Choroid plexus epithelial cell (primary cell): ENCODE measurements at places on chromosomes 7 and 10.

DNA sequence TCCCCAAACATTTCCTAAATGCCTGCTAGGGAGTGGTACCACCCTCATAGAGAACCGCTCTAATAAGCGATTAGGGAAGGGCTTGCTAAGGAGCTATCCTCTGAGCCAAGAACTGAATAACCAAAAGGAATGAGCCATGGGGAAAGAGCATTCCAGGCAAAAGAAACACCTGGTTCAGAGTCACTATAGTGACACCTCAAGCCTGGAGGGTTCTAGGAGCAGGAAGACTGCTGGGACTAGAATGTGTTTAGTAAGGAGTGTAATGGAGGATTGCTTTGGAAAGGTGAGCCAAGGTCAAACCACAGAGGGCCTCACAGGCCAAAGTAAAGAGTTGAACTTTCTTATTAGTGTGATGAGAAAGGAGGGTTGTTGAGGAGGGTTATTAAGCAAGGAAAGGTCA, 38.7 kb upstream of the NRBF2 start:
- DNase-seq, result no peak

DNA sequence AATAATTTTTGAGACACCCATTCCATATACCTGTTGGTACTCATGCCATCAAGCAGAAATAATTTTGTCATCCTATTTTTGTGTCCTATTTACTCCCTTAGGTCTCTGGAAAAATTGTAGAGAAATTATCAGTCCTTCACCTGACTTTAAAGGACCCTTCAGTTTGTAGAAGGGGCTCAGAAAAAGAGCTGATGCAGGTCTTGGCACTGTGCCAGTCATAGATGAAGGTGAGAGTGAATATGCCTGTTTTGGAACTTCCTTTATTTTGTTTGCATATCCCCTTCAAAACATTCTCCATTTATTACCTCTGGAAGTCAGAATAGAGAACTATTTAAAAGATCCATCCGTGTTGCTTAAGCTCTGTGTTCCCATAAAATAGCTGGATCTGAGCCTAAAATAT, 321.0 kb upstream of the TPK1 start:
- no peak for DNase-seq

DNA sequence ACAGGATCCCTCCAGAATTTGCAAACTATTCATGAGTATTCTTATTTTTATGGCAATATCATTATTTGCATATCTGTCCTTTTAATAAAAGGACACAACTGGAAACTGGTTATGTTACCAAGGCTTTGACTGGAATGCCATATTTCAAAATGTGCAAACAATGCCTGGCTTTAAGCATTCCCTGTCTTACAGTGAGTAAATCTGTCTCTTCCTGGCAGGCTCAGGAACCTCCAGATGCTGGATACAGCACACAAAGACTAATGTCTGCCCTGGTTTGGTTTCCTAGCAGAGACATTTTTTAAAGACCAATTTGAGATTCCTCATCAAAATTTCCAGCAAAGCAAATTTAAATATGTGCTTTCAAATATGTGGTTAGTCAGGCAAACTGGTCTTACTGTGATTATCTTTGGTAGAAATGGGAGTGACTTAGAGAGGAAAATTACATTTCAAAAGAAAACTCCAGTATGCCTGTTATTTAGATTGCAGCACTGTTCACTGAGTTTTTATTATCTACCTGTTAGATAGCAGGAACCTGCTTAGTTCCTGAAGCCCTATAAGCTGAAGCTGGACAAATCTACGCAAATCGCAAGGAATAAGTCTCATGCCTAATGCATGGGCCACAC, 31.3 kb downstream of the RNF216 start:
- no peak for DNase-seq

- DNase-seq, result no peak
Observed at GRCh38 chr7:128874140-128875031, 11.7 kb downstream of the ATP6V1F start.

- DNase-seq, result no peak
Observed at GRCh38 chr10:129133856-129134255, 333.2 kb upstream of the MGMT start.

- DNase-seq, result no peak
Observed at GRCh38 chr7:108417144-108417543, 39.1 kb downstream of the NRCAM start.

- peak; percentile 73 for DNase-seq
Observed at GRCh38 chr10:110671788-110672579, 27.8 kb downstream of the RBM20 start.

GRCh38 chr10:120279196-120279595, 177.8 kb upstream of the PLPP4 start:
- DNase-seq, result no peak

DNA sequence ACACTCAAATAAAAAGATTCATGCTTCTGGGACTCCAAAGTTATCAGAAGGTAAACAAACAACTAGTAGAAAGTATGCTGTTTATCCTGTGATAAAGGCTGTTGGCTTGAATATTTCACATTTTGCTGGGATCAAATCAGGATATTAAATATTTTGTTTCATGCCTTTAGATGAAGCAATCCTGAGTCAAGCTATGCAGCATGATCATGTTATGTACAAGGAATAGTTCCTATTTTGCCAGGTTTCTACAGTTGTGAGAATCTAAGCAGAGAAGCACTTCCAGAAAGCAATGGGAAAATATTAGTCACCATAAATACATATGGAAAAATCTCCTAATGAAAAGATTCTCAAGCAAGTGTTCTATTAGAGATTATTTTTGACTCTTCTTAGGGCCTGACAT, 262.8 kb upstream of the PCDH15 start:
- peak; percentile 63 for DNase-seq

DNA sequence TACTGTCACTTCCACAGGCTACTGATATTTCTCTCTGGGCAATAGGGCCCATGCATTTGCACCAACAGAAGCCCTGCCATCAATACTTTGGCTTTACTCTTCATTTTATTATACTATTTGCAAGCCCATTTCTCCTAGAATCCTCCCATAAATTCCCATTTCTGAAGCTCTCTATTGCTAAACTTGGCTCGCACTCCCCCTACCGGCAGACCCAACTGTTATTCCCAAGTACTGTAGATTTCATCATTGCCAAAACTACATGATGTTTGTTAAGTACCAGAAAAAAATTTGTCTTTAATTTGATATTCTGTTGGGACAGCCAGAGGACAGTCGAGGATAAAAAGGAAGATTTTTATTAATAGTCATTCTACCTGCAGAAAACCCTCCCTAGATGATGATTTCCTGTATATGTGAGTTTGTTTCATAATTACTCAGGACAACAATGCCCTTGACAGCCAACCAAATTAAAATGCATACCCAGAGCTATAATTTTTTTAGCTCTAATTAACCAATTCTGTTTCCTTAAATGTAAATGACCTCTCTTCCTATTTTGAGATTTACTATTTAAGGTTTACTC, 298.6 kb downstream of the REEP3 start:
- peak; percentile 91 for DNase-seq

- DNase-seq, result peak; percentile 56
Observed at GRCh38 chr10:71812016-71812912, 38.8 kb downstream of the PSAP start.

DNA sequence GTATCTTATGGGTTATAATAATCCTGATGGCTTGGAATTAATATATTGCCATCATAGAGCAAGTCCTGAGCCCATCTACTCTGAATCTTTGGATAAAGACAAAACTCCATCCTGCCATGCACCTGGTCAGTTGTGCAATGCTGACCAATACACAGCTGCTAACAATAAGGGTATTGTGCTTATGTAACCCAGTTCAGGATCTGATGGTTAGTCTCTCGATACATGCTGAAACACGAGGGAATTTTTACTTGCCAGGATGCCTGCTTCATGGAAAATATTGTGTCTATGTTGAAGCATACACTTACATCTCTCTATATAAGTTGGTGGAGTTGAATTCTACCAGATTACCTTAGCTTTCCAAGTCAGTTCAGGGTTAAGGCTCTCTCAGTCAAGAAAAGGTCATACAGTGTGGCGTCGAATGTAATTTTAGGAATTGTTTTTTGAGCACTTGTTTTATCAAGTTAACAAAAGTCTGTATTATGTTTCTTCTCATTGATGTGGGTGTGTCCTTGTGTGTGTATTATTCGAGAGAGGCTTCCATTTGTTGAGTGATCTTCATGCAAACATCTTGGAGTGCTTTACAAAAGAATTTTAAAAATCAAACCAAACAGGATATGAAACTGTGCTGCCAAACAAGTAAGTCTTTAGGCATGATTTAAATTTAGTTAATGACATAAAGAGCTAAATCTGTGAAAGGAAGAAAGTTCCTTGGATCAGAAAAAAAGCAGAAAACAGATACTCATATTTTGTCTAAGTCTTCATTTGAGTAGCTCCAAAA, 449.1 kb downstream of the SUGCT start:
- DNase-seq, result no peak

DNA sequence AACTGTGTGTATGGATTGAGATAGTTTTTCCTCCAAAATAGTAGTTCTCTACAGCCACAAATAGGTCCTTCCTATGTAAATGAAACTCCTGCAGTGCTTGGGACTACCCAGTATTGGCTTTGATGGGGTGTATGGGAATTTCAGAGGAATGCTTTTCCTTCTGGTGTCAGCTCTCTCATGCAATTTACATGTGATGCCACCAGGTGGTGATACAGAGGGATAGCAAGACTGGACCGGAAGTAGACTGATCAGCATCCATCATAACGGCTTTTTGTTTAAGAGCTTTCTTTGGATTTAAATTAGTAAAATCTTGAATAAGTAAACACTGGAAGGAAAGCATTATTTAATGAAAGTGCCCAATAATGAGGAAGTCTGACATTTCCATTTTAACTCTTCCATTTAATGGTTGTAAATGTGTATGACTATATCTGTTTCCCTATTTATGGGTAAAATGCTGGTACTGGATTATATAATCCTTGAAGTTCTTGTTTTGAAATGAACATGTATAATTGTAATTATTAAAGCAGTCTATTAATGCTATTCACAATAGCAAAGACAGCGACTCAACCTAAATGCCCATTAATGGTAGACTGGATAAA, 22.7 kb downstream of the DYNC1I1 start:
- DNase-seq, result peak; percentile 61

- DNase-seq, result peak; percentile 56
Observed at GRCh38 chr10:104274762-104275721, 6.1 kb downstream of the GSTO2 start.

DNA sequence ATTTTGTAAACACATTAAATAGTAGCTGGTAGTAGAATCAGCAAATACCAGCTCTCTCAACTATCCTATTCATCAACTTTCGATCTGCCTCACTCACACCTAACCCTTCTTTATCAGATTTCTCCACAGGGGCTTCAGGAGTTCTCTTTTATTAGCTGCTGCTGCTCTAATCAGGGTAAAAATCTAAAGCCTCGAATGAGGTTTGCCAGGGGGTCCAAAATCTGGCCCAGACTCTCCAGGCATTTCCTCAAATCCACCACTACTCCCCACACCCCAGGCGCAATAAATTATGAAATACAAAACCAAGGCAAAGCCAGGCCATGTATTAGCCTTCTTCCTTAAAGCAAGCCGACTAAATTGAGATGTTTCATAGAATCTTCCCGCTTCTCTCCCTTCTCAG, 2.3 kb downstream of the RNF216 start:
- DNase-seq, result no peak

- DNase-seq, result no peak
Observed at GRCh38 chr7:155453296-155454182, 4.4 kb upstream of the EN2 start.

- peak; percentile 52 for DNase-seq
Observed at GRCh38 chr10:97640868-97641811, 669 bp downstream of the PI4K2A start.

DNA sequence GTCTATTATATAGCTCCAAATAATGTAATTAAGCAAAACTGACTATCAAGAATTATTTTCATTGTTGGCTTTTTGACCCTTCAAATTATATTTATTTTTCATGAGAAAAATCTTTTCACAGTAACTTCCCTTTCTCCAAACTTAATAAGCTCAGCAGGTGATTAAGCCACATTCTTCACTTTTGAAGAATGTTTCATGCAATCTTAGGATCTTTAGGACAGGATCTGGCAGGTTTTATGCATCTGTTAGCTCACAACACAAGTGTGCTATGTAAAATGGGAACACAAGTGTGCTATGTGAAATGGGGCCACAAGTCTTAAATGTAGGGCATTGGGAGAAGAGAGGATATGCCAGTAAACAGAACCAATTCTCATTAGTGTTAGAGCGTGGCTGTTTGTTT, 26.3 kb downstream of the BCAP29 start:
- no peak for DNase-seq

DNA sequence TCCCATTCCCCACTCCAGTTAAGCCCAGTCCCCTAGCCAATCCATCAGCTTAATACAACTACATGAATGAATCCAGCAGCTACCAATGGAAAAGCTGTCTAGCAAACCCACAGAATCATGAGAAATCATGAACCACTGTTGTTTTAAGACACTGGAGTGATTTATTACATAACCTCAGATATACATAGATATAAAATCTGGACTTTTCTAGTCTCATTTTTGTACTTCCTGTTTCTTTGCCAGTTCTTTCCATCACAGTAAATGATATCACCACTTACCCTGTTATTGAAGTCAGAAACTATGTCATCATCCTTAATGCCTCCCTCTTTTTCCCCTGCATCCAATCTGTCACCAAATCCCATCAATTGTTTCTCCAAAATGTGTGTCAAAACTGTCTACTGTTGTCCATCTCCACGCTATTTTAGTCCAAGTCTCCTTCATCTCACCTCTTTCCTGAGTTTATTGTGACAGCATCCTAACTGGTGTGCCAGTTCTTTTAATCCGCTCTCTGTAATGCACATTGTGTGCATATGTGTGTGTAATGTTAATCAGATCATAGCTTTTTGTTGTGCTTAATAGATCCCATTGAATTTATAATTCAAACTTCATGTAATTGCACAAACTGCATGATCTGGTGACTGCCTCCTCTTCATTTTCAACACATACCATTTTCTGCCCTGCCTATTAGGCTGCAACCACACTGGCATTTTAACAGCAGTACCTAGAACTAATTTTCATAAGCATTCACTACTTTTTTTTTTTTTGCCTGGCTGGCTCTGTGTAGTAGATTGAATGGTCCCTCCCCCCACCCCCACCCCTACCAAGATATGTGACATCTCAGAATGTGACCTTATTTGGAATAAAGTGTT, 56.0 kb downstream of the MKLN1 start:
- peak; percentile 26 for DNase-seq

DNA sequence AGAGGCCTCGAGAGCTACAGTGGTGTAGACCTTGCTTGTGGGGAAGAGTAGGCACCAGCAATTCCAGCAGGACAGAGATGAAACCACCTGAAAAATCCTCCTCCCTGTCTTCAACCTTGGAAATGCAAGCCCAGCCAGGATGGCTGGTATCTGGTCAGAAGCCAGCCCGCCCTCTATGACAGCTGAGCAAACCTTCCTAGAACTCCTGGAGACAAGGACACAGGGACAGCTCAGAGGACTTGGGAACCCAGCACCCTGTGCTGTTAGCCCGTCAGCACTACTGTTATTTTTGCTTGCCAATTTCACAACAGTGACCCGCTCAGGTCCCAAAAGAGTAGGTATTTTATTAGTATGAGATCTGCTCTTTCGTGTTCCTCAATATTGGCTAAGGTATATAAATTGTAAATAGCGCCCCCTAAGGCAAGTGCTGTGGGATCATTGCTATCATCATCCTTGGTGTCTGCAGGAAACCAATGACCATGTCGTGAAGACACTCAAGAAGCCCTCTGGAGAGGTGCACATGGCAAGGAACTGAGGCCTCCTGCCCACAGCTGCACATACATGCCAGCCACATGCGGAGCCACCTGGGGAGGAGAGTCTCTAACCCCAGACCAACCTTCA, 156.5 kb upstream of the CHST15 start:
- peak; percentile 18 for DNase-seq
